Posterior cingulate gyrus (tissue), 11 donors: ENCODE measurements at places on chromosomes 4 and X.

GRCh38 chr4:97938141-97938540, 205.1 kb downstream of the STPG2 start:
- DNase-seq, result no peak

DNA sequence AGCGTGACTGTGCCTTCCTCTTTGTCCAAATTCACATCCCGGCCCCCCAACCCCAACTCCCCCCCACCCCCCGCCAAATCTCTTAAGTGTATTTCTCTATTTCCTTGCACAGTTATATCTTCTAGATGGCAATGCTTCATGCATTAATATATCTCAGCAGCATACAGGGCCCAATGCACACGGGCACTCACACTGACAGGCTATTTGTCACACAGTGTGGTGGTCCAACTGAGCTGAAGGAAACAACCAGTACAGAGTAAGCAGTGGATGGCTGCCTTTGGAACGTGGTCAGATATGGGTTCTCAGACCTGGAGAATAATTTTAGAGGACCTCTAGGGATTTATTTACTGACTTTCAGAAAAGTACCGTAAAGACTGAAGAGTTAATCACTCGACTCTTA, 681 bp downstream of the EXOC1 start:
- no peak for DNase-seq

DNA sequence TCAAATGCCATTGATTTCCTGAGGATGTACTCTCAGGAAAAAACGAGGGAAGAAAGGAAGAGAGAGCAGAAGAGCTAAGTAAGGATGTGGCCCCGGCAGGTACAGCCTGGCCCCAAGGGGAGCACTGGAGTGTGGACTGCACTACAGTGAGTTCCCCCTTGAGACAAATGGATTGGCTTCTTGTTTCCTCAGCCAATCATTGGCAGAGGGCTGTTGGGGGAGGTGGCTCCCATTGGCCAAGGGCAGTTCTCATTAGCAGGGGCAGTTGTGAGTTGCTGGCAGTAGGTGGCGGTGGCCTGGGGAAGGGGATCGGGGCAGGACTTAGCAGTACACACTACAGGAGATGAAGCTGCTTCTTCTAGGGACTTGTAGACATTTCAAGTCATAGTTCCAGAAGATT, 24.1 kb upstream of the OCIAD2 start:
- no peak for DNase-seq

GRCh38 chrX:154379569-154379951, 465 bp downstream of the EMD start:
- DNase-seq, result no peak

DNA sequence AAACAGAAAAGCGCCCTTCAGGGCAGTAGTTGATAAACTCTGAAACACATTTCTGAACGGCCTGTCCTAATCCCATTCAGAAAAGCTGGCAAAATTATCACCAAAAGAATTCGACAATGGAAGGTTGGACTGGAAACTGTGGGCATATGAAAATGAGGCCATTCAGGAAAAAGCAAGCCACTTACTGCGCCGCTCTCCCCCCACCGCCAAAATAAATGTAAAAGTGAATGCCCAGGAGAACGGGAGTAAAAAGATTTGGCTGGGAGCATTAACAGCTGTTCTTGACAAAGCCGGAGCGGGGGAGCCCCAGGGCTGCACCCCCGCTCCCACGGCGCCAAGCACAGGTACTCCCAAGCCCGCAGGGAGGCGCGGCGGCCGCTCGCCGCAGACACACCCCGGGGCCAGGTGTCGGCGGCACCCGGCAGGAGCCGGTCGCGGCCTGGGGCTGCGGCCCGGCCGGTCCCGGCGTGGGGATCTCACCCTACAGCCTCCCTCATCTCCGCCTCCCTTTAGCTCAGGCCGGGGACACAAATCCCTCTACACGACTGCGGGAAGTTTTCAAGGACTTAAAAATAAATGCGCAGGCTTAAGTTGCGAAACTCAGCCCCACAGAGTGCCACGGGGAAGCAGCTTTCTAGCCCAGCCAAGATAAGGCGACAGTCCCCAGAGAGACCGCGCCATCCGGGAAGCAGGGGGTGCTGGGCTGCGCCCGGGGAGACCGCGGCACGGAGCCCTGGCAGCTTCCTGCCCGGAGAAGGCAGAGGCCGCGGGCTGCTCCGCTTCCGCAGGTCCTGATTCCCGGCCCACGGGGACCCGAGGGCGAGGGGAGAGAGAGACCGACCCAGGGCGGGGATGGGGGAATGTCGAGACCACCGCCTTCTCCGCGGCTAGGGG, 593 bp downstream of the SH3RF1 start:
- DNase-seq, result peak; percentile 28

DNA sequence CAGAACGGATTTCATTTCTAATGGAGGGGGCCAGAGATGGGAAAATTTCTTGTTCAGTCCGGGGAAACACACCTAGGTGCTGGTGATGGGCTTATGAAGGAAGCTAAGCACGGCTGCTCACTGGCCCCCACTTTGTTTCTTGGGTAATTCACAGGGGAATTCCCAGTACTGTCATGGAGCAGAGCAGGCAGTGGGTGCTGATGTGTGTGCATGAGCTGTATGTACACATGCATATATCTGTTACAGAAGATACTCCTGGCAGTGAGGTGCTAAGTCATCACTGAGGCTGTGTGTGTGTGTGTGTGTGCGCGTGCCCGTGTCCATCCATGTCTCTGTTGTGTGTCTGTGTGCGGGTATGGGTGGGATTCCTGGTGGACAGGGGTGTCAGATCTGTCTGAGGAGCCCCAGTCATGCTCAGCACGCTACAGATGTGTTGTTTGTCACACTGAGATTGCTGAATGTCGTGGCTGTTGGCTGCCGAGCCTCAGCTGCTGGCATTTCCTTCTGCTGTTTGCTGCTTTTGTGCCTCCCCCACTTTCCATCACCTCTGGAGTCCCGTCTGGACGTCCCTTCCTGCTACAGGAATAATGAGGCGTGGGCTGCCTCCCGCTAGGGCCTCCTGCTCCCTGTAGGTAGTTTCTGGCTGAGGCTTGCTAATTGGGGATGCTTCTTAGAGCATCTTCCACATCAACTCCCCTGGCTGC, 53.3 kb downstream of the JADE1 start:
- peak; percentile 85 for DNase-seq

DNA sequence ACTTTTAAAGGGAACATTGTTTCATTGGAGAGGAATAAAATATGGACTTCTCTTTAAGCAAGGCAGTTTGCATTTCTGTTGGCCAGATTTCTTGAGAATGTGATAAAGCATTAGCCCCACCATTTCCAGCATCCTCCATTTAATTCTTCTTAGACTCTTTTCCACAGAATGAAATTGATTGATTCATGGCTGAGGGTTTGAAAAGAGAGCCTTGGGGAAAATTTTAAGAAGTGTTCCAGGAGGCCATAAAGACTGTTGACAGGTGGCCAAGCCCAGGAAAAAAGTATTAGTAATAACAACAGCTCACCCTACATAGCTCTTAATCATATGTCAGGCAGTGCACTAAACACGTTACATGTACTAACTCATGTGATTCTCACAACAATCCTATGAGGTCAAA, 53.4 kb downstream of the SHROOM3 start:
- no peak for DNase-seq

DNA sequence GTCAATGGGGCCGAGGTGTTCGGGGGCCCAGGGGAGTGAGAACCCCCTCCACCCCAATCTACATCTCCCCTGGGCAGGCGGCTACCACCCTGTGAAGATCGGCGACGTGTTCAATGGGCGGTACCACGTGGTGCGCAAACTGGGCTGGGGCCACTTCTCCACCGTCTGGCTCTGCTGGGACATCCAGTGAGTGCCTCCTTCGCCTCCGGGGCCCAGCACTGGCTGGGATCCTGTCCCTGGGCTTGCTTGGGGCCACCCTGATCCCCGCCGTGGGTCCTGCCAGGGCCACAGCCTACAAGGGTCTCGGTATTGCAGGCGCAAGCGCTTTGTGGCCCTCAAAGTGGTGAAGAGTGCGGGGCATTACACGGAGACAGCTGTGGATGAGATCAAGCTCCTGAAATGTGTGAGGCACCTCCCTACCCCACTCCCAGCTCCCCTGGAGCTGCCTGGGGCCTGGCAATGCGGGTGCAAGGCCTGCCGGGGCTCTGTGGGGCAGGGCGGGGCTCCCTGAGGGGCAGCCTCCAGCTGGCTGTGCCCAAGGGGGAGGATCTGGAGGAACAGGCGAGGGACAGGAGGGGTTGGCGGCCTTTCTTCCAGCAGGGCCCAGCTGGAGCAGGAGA, 697 bp downstream of the SRPK3 start:
- DNase-seq, result no peak
